ENCODE measurements at places on chromosomes 11 and 22.
A peak's percentile ranks its signal among the peaks of the same experiment; 100 is the strongest.

- DNase-seq = no peak
These were observed 107.2 kb downstream of the RRAS2 start for GRCh38 chr11:14251754-14252153.

GRCh38 chr11:31987118-31988005 lies 103.5 kb upstream of the RCN1 start:
- no peak for DNase-seq

- no peak for DNase-seq
These were observed 54.8 kb upstream of the TIMP3 start for GRCh38 chr22:32746732-32747131.

GRCh38 chr22:23042179-23042578 lies 28.1 kb upstream of the GNAZ start:
- no peak for DNase-seq

GRCh38 chr22:43996981-43997265 lies 27.2 kb upstream of the PARVB start:
- DNase-seq = no peak

- DNase-seq = no peak
These were observed 46.3 kb upstream of the SLC22A25 start for GRCh38 chr11:63289658-63290057.

GRCh38 chr11:128624269-128625175 lies 37.2 kb upstream of the ETS1 start:
- DNase-seq = no peak

GRCh38 chr11:67354075-67355022 lies 1.0 kb upstream of the POLD4 start:
- DNase-seq = peak; percentile 77

- DNase-seq = no peak
These were observed 54.1 kb upstream of the SOX6 start for GRCh38 chr11:16410479-16410878.

GRCh38 chr22:47322854-47323253 lies 560.4 kb downstream of the TBC1D22A start:
- DNase-seq = no peak

DNA sequence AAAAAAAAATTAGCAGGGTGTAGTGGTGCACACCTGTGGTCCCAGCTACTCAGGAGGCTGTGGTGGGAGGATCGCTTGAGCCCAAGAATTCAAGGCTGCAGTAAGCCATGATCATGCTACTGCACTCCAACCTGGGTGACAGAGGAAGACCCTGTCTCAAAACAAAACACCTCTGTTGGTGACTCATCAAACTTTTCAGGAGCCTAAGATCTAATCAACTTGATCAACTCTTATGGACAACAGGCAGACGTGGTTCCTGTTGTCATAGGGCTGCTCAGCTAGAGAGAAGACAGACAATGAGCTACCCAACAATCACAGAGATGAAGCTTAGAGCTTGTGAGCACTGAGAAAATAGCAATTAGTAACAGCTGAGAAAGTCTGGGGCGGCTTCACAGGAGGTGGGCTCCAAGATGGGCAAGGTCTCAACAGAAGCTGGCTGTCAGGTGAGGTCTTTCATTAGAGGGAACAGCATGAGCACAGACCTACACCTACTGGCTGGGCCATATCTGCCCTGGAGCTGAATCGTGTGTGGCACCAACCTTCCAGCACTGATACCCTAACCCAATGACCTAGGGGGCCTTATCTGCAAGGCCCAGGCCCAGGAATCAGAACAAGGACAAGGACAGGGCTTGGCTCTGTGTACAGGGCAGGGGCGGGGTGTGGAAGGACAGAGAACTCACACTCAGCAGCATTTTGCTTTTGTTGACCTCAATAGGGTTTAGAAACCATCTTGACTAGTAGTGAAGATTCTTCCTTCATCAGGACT lies 7.2 kb upstream of the UCP3 start:
- DNase-seq = no peak
